Stimulated activated naive CD4-positive, alpha-beta T cell (primary cell): ENCODE measurements at places on chromosomes 3 and 15.

DNA sequence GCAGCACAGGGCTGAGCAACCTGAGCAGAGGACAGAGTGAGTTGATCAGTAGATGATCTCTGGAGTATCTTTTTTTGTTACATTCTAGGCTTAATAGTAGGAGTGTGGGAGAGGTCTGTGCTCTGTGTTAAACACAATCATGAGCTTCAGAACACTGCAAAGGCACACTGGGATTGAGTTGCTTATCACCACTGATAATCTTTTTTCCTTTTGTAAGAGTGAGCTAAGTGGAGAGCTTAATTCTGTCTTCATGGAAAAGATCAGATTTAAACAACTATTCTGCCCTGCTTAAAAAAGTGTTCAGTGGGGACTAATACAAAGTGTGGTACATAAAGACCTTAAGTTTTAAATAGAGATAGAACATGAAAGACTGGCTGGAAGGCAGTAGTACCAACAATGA is 1.1 kb downstream of the OR4F6 start:
- no peak for DNase-seq

DNA sequence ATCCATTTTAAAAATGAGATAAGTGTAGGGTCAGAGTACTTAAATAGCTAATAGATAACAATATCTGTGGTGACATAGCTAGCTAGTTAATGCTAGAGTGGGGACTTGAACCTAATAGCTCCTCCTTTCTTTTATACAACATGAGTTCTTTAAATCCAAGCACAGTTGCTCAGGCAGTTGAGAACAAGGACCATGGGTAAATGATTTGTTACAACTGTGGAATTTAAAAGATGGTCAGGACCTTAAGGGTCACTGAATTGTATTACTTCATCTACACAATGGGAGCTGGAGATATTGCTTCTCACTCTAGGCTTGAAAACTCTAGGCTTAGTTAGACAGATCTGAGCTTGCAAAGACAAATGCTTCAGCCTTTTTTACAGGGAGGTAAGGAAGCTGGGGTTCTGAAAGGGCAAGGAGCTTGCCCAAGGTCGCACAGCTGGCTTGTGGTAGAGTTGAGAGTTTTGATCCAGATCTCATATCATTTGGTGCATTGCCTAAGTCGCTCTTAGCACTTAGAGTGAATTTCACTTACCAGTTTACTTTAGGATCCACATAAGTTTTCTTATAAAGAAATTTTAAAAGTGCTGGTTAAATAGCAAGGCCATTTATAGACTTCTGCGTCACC is 90.2 kb downstream of the EDEM1 start:
- no peak for DNase-seq

DNA sequence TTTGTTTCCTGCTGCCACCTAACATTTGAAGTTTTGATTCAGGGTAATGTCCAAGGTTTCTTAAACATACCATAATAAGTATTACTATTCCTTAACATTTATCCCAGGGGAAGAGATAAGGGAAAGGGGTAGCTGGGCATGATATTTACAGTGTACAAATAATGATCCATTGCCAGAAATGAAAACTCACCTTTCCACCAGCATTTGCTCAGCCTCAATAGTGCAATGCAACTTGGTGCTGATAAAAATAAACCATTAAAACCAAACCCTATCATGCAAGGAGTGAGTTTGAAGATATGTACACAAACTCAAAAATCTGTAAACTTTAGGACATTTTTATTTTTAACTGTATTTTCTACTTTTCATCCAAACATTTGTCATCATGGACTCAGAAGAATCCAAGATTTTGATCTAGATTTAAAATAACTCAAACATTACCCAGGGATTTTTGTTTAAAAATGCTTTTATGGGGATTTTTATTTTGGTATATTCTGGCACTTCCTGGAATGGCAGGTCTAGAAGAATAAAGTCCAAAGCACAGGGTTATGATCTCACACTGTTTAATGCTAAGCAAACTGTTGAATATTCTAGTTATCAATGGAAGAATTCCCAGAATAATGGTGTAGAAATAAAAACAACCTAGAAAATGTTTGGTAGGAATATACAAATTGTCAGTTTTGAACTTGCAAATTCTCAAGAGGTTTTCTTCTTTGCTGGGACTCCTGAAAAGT is 32.5 kb upstream of the SLC2A2 start:
- DNase-seq: no peak

- no peak for DNase-seq
Observed at GRCh38 chr3:182686033-182686886, 107.0 kb upstream of the ATP11B start.

- no peak for DNase-seq
Observed at GRCh38 chr3:30135190-30135589, 471.2 kb upstream of the TGFBR2 start.
